Hair follicle dermal papilla cell (primary cell): ENCODE measurements at places on chromosomes 4 and X. TPM values are rescaled to one million over a fixed set of nuclear protein-coding genes. Genes with fewer than 3 reads are reported as not detected.

The RNF150 gene
- 19.1 and 20.8 TPM in 2 replicates for total RNA-seq

The GPM6B gene
- total RNA-seq, result 9.8 and 20.3 TPM in 2 replicates

The OTC gene
- total RNA-seq, result not detected in 2 replicates

The CT55 gene
- not detected in 2 replicates for total RNA-seq

The CENPVL1 gene
- total RNA-seq, result not detected in 2 replicates

The MAGEA11 gene
- total RNA-seq, result not detected in 2 replicates

The XG gene
- 8.0 and 14.1 TPM in 2 replicates for total RNA-seq

The CFI gene
- total RNA-seq, result 0.61 and 0.65 TPM in 2 replicates

The ATP1B4 gene
- total RNA-seq, result not detected in 2 replicates

The GAGE12H gene
- total RNA-seq, result not detected in 2 replicates

The LAP3 gene
- total RNA-seq, result 82.3 TPM in 2 replicates

The WDR17 gene
- 1.7 and 3.2 TPM in 2 replicates for total RNA-seq

The C4orf50 gene
- not detected in 2 replicates for total RNA-seq

The DRP2 gene
- total RNA-seq, result 3.0 and 3.4 TPM in 2 replicates

The CXCL11 gene
- not detected in 2 replicates for total RNA-seq

The CORIN gene
- 1.1 and 6.8 TPM in 2 replicates for total RNA-seq

The SCRG1 gene
- total RNA-seq, result under 0.01 and 0.16 TPM in 2 replicates

The KDR gene
- total RNA-seq, result 0.12 and 0.16 TPM in 2 replicates

The IL2 gene
- total RNA-seq, result not detected in 2 replicates

The GPC4 gene
- total RNA-seq, result 0.73 and 1.6 TPM in 2 replicates

The CTAG2 gene
- 1.5 TPM in 1 of 2 replicates, not detected in the other for total RNA-seq

The CYLC1 gene
- not detected in 2 replicates for total RNA-seq

The STPG2 gene
- 0.12 and 0.32 TPM in 2 replicates for total RNA-seq

The CDKL2 gene
- 4.9 and 5.7 TPM in 2 replicates for total RNA-seq

The AFM gene
- total RNA-seq, result not detected in 2 replicates

The ZFP42 gene
- not detected in 2 replicates for total RNA-seq

The IL3RA gene
- total RNA-seq, result 0.16 TPM in 1 of 2 replicates, not detected in the other

The NSUN7 gene
- total RNA-seq, result 0.73 and 1.5 TPM in 2 replicates

The CPZ gene
- 17.5 and 22.4 TPM in 2 replicates for total RNA-seq

The ARR3 gene
- not detected in 2 replicates for total RNA-seq

The TLR3 gene
- total RNA-seq, result 9.8 and 9.9 TPM in 2 replicates

The C1QTNF7 gene
- total RNA-seq, result 0.12 and 0.16 TPM in 2 replicates

The EDA gene
- 1.8 and 2.6 TPM in 2 replicates for total RNA-seq

The AFF1 gene
- 32.1 and 35.0 TPM in 2 replicates for total RNA-seq

The PRKG2 gene
- 0.16 and 0.49 TPM in 2 replicates for total RNA-seq

The BANK1 gene
- 1.7 and 3.1 TPM in 2 replicates for total RNA-seq

The MID1 gene
- total RNA-seq, result 8.5 and 12.8 TPM in 2 replicates

The BEND4 gene
- not detected in 2 replicates for total RNA-seq

The USP27X gene
- total RNA-seq, result 3.6 and 3.9 TPM in 2 replicates

The ASMT gene
- 0.12 TPM in 1 of 2 replicates, not detected in the other for total RNA-seq

The RPL34 gene
- 295 and 354 TPM in 2 replicates for total RNA-seq

The FGD1 gene
- total RNA-seq, result 12.5 and 14.4 TPM in 2 replicates

The PLAC8 gene
- 0.12 and 1.1 TPM in 2 replicates for total RNA-seq

The GASK1B gene
- total RNA-seq, result 37.8 and 52.7 TPM in 2 replicates
